ENCODE measurements at places on chromosomes 7 and 10. TPM values are rescaled to one million over a fixed set of nuclear protein-coding genes. Genes with fewer than 3 reads are reported as not detected.
A peak's percentile ranks its signal among the peaks of the same experiment; 100 is the strongest.

DNA sequence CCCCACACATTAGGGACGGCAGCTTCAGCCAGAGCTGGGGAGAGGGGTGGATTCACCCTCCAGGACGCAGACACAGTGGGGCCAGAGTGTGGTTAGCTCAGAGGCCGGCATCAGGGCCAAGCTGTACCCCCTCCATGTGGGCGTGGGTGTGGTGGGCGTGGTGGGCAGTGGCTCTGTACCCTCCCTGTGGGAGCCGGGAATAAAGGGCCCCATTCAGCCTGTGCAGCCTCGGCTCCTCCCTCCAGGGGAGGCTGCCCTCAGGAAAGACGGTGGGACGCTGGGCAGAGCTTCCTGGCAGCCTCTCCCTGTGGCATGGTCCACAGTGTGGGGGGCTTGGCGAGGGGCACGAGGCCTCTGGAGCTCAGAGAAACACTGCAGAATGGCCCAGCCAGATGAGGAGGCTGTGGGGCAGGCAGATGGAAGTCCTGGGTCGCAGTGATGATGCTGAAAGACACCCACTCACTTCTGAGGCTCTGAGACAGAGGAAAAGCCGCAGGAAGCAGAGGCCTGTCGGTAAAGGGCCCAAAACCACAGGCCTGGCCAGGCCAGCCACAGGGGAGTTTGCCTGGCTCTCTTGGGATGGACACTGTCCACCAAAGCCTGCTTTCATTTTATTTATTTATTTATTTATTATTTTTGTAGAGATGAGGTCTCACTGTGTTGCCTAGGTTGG lies 108.0 kb downstream of the SH3PXD2A start:
- no peak for DNase-seq

GRCh38 chr7:110186334-110186733 lies 904.6 kb upstream of the LRRN3 start:
- peak; percentile 32 for DNase-seq

DNA sequence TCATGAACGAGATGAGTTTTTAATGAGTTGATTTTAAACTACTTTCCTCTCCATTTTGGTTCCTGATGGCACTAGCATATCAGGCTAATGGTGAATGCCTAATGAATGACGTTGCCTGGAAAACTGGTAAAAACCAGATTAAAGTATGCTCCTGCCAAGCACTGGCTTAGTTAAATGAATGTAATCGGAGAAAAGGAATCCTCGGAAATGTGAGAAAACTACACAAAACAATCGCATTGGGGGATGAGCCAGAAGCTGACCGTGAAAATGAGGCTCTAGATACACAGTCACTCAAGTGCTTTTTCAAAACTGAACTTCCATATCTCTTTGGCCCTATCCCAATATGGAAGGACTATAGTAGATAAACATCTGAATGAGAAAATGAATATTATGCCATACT lies 153.8 kb upstream of the COL1A2 start:
- no peak for DNase-seq

DNA sequence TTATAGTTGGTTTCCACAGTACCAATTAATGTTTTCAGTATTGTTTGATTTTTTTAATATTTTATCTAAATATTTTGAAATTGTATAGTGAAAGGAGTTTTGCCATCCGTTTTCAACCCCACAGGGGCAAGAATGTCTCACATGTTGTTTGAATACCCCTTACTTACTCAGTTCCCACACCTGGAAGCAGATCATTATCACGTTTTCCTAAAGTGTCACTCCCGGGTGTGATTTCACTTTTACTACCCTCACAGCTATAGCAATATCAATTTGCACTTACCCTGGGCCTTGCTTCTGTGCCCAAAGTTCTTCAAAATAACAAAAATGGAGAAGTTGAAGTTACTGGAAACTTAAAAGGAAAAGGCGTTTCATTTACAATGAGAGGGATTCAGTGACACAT lies 228.1 kb downstream of the CSTF2T start:
- no peak for DNase-seq

PRPS1L1 gene
- not detected for polyA plus RNA-seq

CALD1 gene
- polyA plus RNA-seq, result 406 TPM

DNA sequence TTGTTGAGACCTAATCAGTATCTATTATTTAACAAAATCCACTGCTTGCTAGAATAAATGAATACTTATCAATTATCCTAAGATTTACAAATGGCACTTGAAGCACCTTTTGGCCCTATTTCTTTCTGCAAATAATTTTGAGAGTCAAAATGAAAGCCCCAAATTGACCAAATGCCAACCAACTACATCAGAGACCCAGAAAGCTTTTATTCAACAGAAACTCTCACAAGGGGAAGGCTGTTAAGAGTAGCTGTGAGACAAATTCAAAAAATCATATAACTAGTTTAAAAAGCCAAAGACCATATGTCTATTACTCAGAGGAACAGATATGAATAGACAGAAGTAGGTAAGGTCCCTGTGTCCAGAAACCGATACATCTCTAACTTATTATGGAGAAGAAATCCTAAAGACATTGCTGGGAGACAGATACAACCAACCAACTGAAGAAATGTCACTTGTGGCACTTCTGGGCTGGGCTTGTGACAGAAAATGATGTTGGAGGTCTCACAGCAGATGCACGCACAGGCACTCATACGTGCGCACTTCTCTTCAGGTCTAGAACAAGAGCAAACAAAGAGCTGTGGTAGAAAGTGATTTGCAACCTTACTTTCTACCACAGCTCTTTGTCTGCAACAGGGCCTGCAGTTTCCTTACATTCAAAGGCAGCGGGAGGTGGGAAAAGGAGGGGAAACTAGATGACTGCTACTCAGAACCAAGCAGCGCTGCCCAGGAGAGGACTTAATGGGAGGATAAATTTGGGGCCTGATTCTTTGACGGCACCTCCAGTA lies 58.6 kb upstream of the KCNIP2 start:
- DNase-seq, result no peak

GRCh38 chr7:119925581-119926289 lies 347.2 kb upstream of the KCND2 start:
- DNase-seq, result no peak

- no peak for DNase-seq
Observed at GRCh38 chr7:106205621-106206222, 79.1 kb downstream of the NAMPT start.

- peak; percentile 69 for DNase-seq
Observed at GRCh38 chr7:3897430-3898372, 596.6 kb downstream of the SDK1 start.

- peak; percentile 67 for DNase-seq
Observed at GRCh38 chr7:71636329-71636728, 504.4 kb downstream of the GALNT17 start.

DNA sequence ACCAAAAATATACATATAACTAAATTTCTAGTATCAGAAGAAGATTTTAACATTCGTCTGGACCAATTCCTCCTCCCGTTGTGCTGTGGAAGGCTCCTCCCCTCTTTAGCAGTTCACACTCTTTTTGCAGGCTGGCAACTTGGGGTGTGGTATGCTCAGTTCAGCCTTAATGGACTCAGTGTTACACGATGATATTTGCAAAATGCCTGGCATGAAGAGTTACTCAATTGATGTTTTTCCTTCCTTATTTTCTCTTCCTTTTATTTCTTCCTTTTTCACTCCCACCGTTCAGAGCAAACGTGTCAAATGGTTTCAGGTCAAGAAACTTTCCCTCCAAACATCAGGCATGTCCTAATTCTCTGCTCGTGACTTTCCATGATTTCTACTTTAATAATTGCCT lies 248.3 kb downstream of the PHF14 start:
- DNase-seq, result no peak

- DNase-seq, result no peak
Observed at GRCh38 chr10:125113691-125114371, 46.5 kb downstream of the CTBP2 start.

ARHGAP22 gene
- polyA plus RNA-seq, result 1.7 TPM

DNA sequence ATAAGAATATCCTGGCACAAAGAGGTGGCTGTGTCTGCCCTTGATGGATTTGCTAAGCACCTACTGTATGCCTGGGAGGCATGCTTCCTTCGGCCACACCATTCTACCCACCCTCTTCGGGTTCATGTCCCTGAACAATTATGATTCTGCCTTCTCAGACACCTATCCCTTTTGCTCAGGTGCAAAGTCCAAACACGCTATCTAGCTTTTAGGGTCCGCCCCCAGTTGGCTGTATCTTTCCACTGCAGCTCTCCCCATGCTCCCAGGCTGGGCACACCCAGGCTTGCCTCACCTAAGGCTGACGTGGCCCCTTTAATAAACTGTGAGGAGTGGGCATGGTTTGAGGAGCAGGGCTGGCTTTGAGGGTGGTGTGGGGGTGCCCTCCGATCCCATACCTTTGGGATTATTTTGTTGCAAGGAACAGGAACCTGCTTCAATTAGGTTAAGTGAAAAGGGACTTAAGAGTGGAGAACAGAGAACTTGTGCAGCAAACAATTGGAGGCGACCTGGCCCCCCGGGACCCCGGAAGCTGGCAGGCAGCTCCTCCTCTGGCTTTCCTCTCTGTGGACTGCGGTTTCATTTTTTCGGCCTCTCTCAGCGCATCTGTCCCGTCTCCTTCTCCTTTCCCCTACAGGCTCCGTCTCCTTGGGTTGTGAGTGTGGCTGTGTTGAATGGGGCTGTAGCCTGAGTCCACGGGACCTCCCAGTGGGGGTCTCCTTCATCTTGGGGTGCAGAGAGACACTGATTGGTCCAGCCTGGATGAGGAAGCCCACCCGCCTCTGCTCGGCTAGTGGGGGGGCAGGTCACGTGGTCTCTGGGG lies 3.8 kb downstream of the CLIP2 start:
- peak; percentile 86 for DNase-seq

- no peak for DNase-seq
Observed at GRCh38 chr7:1400371-1400770, 58.9 kb downstream of the MICALL2 start.

DNA sequence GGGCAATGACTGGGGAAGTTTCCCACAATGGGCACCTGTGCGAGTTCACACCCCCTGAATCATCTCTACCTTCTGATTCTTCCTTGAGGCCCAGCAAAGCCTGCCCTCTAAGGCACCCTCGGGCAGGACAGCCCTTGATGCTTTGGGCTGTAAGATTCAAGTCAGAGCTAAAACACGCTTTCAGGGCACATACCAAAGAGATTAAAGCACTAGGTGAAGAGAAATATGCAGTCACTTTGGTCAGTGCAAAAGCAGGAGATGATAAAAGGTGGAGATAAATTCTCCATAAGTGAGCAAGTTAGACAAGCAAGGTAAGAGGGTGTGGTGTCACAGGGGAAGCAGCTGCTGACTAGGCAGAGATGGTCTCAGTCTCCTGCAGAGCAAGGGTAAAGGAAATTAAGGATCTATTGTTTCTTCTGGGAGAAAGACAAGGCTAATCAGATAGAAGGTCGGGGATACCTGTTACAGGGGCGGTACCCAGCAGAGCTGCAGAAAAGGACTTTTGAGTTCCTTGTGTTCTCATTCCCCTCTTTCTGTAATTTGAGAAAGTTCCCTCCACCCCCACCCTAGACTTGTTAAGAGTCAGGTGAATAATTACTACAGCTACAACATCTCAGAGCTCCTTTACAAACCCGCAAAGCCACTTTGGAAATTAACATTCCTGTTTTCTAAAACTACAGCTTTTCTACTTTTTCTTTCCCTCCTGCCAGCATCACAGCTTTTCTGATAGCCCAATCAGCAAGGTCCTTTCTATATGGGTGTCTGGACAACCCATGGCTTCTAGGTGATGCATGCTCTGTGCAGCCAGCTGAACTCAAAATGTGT lies 26.4 kb downstream of the PDLIM1 start:
- DNase-seq, result no peak

HKDC1 gene
- 19.5 TPM for polyA plus RNA-seq

OR13A1 gene
- not detected for polyA plus RNA-seq

ARL3 gene
- 16.5 TPM for polyA plus RNA-seq

DNA sequence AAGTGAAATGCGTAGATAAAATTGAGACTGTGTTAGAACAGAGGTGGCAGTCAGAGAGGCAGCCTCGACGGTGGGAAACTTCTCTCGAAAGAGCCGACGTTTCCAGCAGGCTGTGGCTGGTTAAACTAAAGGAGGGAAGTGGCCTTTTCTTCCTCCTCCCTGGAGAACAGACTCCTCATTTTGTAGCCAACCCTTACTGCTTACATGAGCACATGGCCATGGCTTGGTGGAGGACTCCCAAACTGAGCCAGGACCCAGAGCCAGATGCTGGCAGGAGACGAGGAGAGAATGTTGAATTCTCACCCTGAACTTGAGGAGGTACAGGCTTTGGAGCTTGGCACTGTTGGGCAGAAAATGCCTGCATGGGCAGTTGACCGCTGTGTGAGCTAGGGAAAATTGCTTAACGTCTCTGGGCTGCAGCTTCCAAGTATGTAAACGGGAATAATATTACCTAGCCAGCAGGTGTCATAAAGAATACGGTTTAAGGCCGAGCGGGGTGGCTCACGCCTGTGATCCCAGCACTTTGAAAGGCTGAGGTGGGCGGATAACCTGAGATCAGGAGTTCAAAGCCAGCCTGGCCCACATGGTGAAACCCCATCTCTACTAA lies 24.5 kb downstream of the MMD2 start:
- no peak for DNase-seq

TSPAN33 gene
- 7.3 TPM for polyA plus RNA-seq

DNA sequence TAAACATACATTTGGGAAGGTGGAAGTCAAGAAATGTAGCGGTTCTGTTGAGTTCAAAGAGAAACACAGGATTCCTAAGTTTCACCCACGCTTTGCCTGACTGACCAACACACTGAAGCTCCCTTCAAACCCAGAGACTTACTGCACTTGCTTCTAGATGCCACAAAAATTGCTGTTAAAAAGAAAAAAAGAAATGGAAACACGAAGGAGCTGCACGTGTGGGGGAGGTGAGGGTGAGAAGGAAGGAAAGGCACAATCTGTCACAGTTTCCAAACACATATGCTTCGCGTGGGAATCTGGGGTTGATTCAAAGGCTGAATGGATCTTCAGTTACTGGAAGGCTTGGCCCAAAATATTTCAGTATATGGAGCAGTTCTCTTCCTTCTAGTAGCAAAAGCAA lies 495.6 kb downstream of the DNAJB6 start:
- DNase-seq, result no peak

C7orf33 gene
- not detected for polyA plus RNA-seq

GTF2IRD1 gene
- polyA plus RNA-seq, result 46.7 TPM
